ENCODE measurements at places on chromosomes 12 and 14.

DNA sequence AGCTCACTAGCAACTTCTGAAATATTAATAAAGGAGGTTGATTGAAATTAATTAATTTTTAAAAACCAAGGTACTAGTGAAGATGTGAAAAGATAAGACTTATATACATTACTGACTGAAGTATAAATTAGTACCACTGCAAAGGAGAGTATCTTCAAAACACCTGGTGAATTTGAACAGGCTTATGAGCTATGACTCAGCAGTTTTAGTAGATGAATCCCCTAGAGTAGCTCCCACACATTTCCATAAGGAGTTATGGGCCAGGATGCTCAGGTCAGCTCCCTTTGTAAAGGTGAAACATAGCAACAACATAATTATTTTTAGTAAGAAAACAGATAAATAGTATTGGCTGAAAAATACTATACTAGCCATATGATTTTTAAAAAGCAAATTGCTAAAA, 218.6 kb downstream of the SYT1 start:
- no peak for DNase-seq

DNA sequence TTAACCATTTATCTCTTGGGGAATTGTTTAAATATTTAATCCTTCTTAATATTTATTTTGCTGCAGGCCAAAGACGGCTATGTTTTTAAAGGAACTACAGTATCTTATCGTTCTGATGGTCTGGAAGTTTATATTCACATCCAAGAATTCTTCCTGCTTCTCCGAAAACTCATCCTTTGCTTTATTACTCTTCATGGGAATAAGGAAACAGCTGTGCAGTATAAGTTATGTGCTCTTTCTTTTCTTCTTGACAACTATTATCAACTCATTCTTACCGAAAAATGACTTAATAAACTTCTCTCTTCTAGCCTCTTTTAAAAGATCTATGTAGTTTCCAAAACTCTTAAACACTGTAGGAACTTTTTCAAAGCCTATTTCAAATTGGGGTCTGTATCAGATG, 335.6 kb upstream of the NOVA1 start:
- no peak for DNase-seq

DNA sequence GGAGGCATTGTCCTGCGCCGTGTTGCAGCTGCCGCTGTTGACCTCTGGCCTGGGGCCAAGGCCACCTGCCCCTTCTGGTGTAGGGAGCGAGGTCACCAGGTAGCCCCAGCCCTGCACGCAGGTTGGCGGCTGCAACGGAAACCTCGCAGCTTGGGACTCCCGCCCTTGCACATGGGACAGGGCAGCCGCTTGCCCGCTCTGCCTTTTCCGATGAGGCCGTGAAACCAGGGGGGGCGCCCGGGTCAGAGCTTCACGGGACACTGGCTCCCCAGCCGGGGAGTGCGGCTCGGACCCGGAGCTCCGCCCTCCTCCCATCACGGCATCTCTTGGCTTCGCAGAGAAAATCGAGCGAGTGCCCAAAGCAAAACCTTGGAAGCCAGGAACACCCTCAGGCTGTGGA, 25.4 kb downstream of the DNAH10 start:
- no peak for DNase-seq

DNA sequence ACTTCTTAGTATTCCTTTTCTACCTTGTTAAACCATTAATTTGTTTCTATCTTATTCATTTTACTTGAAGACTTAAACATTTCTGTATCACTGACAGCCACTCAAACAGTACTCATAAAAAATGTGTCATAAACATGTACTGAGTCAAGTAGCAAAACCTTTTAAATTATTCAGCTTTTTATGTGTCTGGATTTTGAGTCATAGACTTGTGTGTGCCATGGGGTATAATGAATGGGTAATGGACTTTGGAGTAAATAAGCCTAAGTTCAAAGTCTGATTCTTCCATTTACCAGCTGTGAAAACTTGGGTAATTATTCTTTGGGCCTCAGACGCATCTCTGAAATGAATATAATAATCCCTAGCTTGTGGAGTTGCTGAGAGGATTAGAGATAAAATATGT, 199.0 kb downstream of the RAD51B start:
- no peak for DNase-seq

GRCh38 chr14:45210159-45210558, 42.8 kb downstream of the MIS18BP1 start:
- DNase-seq, result no peak

GRCh38 chr14:53570411-53571387, 385.9 kb downstream of the BMP4 start:
- no peak for DNase-seq

DNA sequence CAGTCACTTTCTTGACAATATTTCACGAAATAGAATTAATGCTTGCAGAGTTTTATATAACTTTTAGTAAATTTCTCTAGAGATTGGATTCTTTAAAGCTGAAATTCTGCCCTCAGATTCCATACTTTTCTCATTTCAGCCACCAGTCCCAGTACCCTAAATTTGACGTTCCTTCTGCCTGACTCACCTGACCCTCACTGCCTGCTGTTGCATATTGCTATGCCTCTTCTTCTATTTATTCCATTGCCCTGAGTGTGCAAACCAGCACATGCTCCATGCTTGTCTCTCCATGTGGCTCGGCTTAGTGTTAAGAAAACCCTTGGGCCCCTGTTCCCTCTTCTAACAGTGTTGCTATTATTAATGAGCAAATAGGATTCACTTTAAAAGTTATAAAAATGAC, 533.3 kb downstream of the LRFN5 start:
- DNase-seq, result no peak

- DNase-seq, result no peak
Observed at GRCh38 chr14:101501858-101502615, 59.3 kb upstream of the DIO3 start.

- DNase-seq, result no peak
Observed at GRCh38 chr14:81679226-81679625, 145.6 kb upstream of the SEL1L start.

DNA sequence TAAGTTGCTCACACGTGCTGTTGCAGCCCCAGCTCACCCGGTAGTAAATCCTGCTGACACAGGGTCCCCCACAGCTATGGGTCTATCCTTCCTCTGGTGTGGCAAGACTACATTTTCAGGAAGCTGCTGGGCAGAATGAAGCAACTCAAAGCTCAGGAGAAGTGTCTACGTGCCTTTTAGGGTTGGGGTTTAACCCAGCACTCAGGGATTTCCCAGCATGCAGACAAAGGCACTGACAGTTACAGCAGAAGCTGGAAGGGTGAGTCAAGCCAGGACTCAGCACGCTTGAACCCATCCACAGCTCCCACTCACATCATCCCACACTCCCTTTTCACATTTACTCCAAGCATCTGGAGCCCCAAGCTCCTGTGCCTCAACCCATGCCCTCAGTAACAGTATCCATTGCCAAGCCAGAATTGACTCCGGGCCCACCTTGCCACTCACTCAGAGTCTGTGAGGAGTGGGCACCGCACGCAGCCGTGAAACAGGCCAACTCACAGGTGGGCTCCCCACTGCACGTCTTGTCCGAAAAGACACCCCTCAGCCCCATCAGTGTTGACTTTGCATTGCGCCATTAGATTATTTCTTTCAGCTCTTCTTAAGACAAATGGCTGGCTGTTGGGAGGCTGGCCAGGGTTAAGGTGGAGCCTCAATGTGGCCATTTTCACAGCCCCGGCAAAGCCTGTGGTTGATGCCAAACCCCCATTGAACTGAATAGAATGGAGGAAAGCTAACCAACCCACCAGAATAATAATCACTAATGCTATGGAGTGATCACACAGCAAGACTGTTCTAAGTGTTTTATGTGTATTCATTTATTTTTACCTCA, 59.6 kb downstream of the ZFP36L1 start:
- no peak for DNase-seq

- no peak for DNase-seq
Observed at GRCh38 chr12:101828463-101829196, 2.1 kb downstream of the GNPTAB start.

DNA sequence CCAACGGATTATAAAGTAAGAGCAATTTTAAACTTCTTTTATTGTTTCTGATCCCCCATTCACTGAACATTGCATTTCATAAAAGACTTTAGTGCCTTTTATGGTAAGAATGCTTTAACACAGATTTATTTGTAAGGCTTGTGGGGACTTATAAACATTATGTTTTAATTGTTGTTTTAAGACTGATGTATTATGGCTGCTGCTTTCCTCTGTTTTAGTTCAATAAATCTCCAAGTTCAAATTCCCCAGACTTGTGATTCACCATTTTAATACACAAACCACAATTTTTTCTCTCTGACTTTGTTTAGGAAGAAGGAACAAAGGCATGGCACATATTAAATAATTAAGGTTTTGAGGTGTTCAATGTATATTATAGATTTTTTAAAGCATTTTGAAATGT, 753.3 kb downstream of the SLC6A15 start:
- no peak for DNase-seq

GRCh38 chr12:127273626-127274025, 993.3 kb upstream of the TMEM132C start:
- no peak for DNase-seq

DNA sequence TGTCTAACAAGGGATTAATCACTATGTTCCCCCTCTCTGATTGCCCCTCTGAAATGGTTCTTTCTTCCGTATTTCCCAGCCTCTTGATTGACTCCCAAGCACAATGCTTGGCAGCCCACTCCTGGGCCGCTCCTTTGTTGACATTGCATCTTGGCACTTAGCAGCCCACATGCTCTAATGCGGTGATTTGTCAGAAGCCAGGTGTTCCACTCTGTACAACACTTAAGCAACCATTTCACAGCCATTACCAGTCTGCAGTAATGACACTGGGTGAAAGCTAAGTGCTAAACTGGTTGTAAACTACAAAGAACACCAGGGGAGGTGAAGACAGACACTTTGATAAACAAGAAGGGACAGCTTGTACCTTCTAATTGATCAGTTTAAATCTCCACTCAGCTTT, 353.5 kb downstream of the TMEM132D start:
- DNase-seq, result no peak
